ENCODE measurements at places on chromosomes 16 and 17.

- DNase-seq: no peak
These were observed 73.7 kb upstream of the CHMP6 start for GRCh38 chr17:80917716-80918560.

GRCh38 chr16:6891496-6891895 lies 441.1 kb upstream of the RBFOX1 start:
- DNase-seq: no peak

DNA sequence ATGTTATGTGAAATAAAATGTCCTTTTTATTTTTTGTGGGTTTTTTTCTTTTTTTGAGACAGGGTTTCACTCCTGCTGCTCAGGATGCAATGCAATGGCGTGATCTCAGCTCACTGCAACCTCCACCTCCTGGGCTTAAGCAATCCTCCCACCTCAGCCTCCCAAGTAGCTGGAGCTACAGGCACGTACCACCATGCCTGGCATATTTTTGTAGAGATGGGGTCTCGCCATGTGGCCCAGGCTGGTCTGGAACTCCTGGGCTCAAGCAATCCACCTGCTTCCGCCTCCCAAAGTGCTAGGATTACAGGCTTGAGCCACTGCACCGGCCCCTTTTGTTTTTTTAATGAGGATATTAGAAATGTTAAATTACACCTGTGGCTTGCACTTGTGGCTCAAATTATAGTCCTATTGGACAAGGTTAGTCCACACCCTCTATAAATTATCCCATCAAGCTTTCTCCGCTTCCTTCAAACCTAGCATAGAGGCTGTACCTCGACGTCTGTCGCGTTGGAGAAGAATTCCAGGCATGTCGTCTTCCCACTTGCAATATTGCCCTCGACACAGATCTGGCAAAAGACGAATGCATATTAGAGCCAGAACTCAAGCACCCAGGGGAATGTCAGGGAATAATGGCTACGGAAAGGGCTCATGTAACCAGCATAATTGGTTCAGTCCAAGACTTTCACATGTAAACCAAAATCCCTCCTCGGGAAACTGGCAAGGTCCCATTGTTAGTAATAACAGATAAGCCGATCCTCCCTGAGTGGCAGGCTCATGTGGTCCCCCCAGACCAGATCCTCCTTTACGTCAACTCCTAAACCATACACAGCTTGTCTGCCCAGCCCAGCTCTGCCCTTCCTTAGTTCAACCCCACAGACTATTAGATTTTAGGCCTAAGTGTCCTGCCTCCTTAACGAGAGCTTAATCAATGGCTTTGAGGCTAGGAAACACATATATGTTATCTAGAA lies 8.2 kb downstream of the TK2 start:
- no peak for DNase-seq

DNA sequence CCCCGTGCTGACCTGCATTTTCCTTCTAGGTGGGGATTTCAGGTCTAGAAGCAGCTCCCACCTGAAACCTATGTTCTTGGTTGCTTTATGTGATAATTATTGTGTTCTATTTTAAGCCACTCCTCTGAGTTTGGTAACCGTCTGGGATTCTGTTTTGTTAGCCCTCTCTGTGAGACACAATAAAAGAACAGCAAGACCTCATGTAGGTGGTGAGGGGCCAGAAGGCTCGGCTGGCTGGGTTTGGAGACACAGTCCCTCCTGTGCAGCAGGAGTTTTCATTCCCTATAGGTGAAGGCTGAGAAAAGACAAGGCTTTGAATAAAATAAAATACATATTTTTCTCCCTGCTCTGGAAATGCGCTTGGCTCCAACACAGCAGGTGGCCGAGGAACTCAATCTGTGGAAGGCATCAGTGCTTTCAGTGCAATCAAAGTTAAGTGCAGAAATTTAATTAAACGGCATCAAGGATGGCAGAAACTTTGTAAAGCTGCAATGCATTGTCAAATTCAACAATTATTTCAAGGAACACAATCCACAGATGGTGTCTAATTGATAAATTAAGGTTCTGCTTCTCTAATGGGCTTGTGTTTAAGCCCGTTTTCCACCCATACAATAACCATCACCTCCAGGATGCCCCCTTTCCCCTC lies 107.8 kb downstream of the MSI2 start:
- DNase-seq: no peak

GRCh38 chr16:18003033-18003432 lies 333.5 kb downstream of the NPIPA8 start:
- no peak for DNase-seq

DNA sequence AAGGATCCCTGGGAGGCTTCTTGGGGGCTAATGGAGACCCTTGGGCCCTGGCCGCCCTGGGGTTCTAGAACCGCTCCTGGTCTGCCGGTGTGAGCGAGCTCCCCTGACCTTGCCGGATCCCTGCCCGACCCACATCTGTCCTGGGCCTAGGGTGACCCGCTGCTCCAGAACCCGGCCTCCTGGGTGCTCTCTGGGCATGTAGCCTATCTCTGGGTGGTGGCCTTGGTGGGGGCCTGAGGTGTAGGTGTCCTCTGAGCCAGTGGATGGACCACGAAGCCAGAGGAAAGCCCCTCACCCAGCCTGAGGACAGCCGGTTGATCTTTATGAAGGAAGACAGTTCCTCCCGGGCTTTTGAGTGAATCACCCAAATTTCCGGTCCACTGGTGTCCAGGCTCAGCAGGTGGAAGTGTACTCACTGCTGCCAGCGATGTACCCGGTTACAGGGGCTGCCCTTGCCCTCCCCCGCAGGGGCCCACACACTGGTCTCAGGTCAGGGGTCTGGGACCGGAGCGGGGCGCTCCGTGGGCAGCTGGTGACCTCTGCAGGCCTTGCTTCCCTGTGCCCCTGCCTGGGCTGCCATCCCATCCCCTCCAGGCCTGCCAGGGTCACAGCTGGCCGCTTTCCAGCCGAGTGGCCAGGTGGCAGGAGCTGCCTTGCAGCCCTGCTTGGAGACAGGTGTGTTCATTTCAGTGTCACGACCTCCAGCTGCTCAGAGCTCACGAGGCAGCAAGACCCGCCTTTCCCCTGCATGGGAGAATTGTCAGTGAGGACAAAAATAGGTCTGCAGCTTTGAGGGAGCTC lies 10.5 kb upstream of the GSE1 start:
- DNase-seq: no peak

DNA sequence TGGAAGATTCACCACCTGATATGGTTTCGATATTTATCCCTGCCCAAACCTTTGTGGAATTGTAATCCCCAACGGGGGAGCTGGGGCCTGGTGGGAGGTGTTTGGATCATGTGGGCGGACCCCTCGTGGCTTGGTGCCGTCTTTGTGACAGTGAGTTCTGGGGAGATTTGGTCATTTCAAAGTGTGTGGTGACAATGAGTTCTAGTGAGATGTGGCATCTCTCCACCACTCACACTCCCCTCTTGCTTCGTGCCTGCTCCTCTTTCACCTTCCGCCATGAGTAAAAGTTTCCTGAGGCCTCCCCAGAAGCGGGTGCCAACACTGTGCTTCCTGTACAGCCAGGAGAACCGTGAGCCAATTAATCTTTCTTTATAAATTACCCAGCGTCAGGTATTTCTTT lies 9.7 kb downstream of the CCDC57 start:
- DNase-seq: no peak

GRCh38 chr16:31138621-31139578 lies 3.4 kb upstream of the PRSS8 start:
- peak; percentile 88 for DNase-seq

- no peak for DNase-seq
These were observed 4.2 kb downstream of the FBRS start for GRCh38 chr16:30662449-30662848.

- DNase-seq: no peak
These were observed 40.4 kb upstream of the C16orf78 start for GRCh38 chr16:49333259-49333597.

- DNase-seq: no peak
These were observed 108.2 kb upstream of the IRX5 start for GRCh38 chr16:54822492-54822891.

GRCh38 chr17:285751-286422 lies 66.7 kb downstream of the RPH3AL start:
- DNase-seq: no peak

DNA sequence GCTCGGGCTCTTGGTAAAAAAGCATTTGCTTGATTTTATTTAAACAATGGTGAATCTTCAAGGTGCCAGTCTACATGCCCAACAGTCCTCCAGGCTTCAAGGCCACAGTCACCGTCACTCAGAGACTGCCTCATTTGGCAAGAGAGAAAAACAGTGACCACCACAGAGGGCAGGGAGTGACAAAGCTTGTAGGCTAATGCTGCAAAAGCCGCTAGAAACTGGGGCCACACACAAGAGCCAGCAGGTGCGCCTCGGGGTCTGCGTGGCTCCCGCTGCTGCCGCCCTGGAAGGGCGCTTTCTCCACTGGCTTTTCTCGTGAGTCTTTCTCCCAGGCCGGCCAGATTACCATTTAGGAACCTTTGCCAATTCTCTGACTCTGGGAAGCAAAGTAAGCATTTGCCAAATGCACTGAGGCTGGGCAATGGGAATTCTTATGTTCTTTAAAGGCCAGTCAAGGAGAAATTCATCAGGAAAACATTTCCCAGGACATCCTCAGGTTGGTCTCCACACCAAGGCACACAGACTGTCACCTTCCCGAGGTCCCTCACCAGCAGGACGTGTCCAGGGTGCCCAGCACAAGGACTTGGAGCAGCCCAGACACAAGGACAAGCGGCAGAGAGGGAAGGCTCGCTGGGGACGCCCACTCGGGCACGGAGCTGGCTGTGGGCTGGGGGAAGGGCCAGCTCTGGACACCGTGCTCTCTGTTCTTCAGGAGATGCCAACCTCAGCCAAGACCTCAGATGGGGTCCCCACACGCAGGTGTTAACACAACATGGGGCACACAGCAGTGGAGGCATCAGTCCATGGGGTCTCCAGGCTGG lies 12.5 kb upstream of the C16orf95 start:
- DNase-seq: no peak

DNA sequence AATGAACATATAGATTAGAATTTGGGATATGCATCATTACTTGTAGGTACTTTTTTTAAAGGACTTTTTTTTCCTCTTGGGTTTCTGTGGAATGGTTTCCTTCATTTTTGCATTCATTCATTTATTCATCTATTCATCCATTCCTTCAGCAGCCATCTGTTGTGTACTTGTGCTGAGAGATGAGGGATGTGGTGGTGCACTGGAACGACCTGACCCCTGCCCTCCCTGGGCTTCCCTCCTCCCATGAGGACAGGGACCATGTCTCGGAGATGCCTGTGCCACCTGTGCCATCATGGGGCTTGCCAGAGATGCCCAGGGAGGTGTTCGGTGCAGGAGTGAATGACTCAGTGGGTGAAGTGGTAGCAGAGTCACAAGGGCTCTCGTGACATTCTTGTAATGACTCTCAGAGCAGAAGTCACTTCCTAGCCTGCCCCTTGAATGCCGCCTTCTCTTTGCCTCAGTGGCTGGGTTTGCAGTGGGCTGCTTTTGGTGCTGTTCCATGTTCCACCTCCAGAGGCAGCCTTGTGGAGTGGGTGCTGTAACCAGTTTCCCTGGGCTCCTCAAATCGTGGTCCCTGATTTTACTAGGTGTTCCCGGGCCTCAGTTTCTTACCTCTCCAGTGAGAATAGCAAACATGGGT lies 43.9 kb downstream of the CLEC16A start:
- no peak for DNase-seq

DNA sequence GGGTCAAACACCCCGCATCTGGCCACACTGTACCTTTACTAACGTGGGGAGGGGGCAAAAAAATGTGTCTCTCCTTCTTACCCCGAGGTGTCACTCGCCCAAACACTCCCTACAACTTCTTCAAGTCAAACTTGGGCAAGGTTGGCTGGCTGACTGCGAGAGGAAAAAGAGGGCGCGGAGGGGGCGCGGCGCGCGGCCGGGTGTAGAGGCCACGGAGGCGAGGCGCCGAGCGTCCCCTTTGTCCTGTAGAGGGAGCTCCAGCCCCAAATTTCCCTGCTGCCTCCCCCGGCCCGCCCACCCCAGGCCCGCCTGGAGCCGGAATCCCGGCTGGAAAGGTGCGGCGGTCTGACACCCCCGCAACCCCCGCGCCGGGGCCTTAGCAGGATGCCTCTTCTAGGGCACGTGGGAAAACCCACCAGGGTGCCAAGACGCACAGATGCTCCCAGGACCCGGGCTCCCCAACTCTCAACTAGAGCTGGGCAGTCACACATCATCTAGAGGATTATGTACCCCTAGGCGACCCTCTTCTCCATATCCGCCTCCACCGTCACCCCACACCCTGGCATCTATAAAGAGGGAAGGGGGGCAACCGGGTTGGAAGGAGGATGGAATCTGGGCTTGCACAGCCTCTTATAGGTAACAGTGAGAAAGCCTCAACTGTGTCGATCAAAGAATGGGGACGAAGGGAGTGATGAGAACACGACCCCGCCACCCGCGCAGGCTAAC lies 4.2 kb downstream of the IRX3 start:
- DNase-seq: peak; percentile 35

DNA sequence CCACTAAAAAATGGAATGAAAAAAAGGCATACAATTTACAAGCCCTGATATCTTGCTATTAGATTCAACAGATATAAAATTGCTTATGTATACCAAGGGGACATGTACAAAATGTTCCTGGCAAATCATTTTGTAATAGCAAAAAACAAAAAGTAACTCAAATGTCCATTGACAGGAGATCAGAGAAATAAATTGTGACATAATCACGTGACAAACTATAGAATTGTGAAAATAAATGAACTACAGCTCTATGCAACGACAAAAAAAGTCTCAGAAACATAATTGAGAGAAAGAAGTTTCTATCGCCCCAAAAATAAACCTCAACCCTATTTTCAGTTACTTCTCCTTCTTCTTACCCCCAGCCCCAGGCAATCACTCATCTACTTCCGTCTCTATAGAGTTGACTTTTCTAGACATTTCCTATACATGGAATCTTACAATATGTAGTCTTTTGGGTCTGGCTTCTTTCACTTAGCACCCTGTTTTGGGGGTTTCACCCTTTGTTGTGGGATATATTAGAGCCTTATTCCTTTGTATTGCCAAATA lies 12.1 kb upstream of the ACE start:
- no peak for DNase-seq

GRCh38 chr16:54587176-54587515 lies 300.6 kb upstream of the IRX3 start:
- DNase-seq: no peak

- no peak for DNase-seq
These were observed 40.3 kb upstream of the SREBF1 start for GRCh38 chr17:17876959-17877528.

DNA sequence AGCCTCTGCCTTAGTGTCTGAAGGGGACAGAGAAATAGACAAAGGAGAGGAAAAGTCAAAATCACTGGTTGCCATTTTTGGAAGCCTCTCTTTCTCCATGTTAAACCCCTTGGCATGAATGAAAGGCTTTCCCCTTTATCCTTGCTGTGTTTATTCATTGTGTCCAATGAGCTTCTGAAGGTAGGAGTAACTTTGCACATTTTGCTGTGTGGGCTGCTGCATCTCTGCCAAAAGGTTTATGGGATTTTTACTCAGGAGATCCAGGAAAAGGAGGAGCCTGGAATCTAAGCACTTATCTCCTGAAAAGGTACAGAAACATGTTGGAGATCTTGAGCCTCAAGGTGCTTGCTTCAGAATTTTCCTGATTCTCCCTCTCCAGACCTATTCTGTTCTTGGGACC lies 3.9 kb downstream of the CNTROB start:
- no peak for DNase-seq

GRCh38 chr16:67425580-67425979 lies 5.3 kb upstream of the HSD11B2 start:
- DNase-seq: no peak

GRCh38 chr17:67021196-67021595 lies 23.2 kb upstream of the CACNG1 start:
- DNase-seq: no peak

Data from Caco-2 (cell line).